ENCODE measurements at places on chromosomes 2 and 18.

DNA sequence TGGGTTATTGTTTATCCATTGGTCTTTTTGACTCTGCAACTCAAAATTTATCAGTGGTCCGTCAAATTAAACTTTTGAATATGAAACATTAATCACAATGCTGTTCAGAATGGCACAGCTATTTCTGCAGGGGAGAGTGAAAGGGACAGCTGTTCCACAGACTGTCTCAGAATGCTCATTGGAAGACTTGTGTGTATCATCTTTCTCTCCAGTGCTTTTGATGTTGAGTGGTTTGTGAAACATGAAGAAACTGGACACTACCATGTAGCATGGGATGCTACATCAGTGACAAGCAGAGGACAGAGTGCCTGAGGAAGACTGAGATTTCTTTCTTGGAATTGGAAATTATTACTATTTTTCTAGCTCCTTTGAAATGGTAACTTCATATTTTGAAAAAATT is 115.7 kb downstream of the PLCL1 start:
- no peak for DNase-seq

DNA sequence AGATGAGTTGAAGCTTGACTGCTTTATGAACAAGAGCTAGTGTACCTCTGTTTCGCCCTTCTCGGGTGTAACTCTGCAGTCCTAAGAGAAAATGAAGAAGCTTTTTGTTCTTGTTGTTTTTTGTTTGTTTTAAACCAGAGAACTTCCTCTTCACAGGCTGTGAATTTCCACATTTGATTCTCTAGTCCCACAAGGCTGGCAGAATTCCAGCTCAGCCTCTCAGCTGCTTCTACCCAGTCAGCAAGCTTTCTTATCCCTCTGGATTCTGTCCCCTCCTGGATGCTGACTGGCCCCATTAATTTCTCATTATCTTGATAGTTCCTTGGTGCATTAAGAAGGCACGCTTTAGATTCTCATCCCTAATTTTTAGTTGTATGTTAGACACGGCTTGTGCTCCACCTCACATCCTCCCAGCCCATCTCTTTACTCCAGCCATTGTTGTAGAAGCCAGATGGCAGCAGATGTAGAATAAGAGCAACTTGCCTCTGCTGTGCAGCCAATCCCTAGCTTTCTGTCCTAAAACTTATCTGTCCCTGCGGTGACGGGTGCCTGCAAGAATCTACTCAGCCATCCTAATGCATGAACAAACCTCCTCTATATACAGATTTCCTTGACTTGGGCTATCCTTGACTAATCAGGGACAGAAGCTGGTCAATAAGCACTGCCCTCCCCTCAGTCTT is 12.3 kb upstream of the RESP18 start:
- DNase-seq = peak; percentile 74

DNA sequence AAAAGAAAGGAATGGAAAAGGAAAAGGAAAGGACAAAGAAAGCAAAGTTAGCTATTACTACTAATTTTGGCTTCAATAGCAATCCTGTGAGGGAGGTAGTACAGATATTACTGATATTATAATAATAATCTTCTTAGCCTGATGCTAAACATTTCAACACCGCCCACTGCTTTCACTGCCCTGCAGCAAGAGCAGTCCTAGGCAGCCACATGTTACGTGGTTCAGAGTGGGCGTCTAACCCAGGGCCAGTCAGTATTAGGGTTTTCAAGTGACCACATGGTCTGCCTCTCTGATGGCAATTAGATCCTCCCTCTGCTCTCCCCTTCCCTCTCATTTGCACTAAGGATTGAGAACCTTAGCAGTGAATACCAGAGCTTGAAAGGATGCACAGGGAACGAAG is 83.7 kb upstream of the ZNF397 start:
- no peak for DNase-seq

- DNase-seq = peak; percentile 65
Observed at GRCh38 chr2:186590759-186591505, 1.1 kb downstream of the ITGAV start.

GRCh38 chr2:232610081-232610480 is 23.3 kb upstream of the EFHD1 start:
- no peak for DNase-seq

DNA sequence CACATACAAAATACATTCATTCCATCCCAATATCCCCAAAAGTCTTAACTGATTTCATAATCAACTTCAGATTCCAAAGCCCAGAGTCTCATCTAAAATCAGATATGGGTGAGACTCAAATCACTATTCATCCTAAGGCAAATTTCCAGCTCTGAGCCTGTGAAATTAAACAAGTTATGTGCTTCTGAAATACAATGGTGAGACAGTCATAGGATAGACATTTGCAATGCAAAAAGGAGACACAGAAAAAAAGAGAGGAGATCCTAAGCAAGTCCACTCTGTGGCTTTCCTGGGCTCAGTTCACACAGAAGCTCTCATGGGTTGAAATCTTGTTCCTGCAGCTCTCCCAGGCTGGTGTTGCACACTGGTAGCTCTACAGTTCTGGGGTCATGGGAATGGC is 18.3 kb downstream of the ZNF892 start:
- no peak for DNase-seq

Data from inflammatory macrophage treated with lipopolysaccharide for 4 hours (primary cell).